NCI-H446 (cell line): ENCODE measurements at places on chromosomes 1 and 21.

DNA sequence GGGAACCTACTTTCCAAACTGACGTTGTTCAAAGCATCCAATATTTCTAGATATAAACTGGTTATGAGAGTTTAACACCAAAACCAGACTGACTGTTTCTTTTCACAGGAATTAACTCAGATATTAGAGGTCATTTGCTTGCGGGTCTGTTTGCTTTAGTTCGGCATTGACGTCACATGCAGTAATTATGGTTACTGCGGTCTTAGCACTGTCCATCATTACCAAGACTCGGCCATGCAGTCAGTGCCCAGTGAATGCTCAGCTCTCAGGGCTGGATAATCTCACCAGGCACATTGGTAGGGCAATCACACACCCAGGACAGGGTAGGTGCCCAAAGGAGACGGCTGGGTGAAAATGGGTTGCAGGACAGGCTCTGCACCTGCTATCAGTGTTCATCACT lies 9.9 kb upstream of the F3 start:
- DNase-seq, result no peak

GRCh38 chr1:112583366-112583765 lies 35.6 kb downstream of the ST7L start:
- DNase-seq, result no peak

- no peak for DNase-seq
Measured at GRCh38 chr1:201229095-201229494, 38.5 kb downstream of the IGFN1 start.

DNA sequence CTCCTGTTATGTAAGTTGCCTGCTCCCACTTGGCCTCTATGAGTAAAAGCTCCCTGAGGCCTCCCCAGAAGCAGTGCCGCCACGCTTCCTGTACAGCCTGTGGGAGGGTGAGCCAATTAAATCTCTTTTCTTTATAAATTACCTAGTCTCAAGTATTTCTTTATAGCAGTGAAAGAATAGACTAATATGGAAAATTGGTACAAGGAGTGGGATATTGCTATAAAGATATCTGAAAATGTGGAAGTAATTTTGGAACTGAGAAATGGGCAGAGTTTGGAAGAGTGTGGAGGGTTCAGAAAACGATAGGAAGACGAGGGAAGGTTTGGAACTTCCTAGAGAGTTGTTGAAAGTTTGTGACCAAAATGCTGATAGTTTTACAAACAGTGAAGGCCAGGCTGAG lies 572.3 kb downstream of the MATN1 start:
- DNase-seq, result no peak

- DNase-seq, result no peak
Measured at GRCh38 chr1:3795453-3796214, 664 bp downstream of the LRRC47 start.

DNA sequence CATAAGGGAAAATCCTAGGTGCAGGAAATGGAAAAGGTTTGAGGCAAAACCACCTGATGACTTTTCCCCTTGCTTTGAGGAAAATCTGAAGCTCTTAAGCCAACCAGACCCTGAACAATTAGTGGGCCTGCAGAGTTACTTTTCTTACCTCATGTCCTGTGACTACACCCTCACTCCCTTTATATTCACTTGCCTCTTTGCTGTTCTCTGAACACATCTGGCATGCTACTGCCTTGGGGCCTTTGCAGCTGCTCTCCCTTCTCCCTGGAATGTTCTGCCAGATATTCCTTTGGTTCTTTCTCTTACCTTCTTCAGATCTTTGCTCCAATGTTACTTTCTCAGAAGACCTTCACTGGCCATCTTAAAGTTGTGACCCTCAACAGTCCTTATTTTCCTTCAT lies 21.8 kb downstream of the RPTN start:
- no peak for DNase-seq

- no peak for DNase-seq
Measured at GRCh38 chr21:33032434-33033047, 6.8 kb downstream of the OLIG2 start.

DNA sequence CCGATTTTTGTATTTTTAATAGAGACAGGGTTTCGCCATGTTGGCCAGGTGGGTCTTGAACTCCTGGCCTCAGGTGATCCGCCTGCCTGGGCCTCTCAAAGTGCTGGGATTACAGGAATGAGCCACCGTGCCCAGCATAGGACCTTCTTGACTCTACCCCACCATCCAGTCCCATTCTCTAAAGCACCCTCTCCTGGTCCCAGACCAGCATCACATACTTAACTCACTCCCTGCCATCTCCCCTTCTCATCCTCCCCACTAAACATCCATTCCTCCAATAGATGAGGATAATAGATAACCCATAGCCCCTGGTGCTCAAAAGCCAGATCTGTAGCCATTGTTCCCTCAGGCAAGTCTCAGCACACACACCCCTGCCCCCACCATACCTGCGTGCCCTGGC lies 2.1 kb downstream of the ENTREP3 start:
- no peak for DNase-seq

GRCh38 chr21:35043549-35043948 lies 5.6 kb downstream of the RUNX1 start:
- no peak for DNase-seq

- DNase-seq, result no peak
Measured at GRCh38 chr1:157482174-157482573, 70.1 kb downstream of the FCRL5 start.

GRCh38 chr1:57820356-57821095 lies 396.7 kb upstream of the DAB1 start:
- no peak for DNase-seq

DNA sequence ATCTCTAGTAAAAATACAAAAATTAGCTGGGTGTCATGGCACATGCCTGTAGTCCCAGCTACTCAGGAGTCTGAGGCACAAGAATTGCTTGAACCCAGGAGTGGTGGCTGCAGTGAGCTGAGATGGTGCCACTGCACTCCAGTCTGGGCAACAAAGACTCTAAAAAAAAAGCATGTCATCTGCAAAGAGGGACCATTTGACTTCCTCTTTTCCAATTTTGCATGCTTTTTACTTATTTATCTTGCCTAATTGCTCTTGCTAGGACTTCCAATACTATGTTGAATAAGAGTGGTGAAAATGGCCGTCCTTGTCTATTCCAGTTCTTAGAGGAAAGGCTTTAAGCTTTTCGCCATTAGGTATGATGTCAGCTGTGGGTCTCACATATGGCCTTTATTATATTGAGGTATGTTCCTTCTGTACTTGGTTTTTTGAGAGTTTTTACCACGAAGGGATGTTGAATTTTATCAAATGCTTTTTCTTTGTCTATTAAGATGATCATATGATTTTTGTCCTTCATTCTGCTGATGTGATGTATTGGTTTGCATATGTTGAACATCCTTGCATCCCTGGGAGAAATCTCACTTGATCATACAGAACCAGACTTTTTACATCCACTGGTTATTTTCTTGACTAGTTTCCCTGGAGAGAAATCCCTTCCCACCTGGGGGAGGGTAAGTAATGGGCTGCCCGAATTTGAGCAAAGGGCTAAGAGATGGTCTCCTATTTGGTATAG lies 17.0 kb upstream of the RAP1GAP start:
- DNase-seq, result no peak

GRCh38 chr1:240909701-240910457 lies 297.9 kb upstream of the GREM2 start:
- no peak for DNase-seq

DNA sequence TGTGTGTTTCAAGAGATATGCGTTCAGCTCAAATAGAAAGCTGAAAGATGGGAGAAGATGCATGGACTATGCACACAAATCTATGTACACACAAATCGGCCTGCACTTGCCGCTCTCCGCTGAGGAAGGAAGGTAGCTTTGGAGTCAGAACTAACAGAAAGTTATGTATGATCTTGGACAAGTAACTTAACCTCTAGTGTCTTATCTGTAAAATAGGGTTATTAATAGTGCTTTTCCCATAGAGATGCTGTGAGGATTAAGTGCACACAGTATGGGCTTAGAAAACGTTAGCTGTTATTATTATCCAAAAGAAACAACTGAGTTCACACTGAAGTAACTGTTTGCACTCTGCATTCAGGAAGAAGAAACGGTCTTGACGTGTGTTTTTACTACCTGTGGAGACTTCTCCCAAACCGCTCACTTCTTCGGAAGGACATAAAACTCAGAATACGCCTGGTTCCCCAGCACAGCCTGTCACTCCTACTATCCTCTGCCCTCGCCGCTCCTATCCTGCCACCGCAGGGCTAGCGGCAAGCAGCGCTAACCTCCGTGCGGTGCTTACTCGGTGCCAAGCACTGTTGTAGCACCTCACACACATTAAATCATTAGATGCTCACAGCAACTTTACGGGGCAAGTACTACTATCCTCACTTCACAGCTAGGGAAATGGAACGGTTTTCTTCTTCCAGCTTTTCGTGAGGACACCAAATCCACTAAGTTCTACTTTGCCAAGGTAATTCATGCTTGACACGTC lies 1.3 kb downstream of the TGFBR3 start:
- no peak for DNase-seq

- DNase-seq, result no peak
Measured at GRCh38 chr1:182147136-182147820, 85.8 kb upstream of the ZNF648 start.

- DNase-seq, result no peak
Measured at GRCh38 chr21:38760017-38760761, 45.5 kb upstream of the ETS2 start.

DNA sequence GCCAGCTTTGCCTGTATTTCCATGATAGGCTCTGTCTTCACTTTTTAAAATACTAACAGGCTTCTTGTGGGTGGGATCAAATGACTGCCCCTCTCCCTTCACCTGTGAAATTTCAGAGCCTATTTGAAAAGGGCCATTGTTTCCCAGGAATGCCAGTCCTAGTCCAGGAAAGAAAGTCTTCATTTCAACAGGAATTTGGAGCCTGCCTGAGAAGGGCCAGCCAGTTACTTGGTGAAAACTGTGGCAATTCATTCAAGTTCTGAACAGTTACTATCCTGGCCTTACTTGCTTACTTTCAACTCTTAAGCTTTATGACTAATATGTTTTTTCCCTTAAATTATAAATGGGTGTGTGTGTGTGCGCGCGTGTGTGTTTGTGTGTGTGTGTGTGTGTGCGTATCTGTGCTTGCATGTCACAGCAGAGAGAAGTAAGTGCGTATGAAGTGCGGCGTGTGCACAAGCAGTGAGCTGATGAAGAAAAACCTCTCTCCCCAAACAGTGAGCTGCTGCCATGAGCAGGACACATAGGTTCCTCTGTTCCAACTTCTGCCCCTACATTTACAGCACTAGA lies 67.5 kb upstream of the RNPC3 start:
- no peak for DNase-seq

- DNase-seq, result no peak
Measured at GRCh38 chr1:41646186-41646585, 161.7 kb upstream of the EDN2 start.

GRCh38 chr1:204089044-204089751 lies 16.3 kb downstream of the SOX13 start:
- DNase-seq, result no peak

- DNase-seq, result no peak
Measured at GRCh38 chr1:1274931-1275431, 1.3 kb upstream of the UBE2J2 start.

DNA sequence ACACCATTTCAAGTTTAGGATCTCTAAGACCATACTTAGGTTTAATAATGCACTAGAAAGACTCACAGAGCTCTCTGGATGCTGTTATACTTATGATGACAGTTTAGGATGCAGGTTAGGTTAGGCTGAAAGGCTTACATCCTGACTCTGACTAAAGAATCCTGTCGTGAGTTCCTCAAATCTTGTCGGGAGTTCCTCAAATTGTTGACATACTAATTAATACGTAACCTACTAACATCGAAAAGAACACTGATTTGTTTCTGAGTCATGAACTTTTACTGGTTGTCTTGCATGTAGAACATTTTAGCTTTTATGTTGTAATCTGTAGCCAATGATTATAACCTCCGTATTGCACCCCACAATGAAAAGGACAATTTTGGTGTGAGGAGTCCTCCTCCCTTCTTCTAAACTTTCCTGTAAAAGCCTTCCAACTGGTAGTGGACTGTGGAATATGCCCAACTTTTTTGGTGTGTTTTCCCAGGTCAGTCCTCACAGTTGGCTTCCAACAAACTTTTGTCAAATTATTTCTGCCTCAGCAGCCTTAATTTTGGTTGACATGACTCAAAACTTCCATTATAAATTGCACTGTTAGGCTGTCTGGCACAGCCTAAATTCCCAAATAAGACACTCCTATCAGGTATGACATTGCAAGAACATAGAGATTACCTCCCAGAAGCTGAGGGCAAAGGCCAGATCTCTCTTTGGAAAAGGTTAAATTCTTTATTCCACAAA lies 107.9 kb upstream of the PALMD start:
- DNase-seq, result no peak

- DNase-seq, result no peak
Measured at GRCh38 chr1:69082312-69082711, 485.4 kb upstream of the LRRC7 start.

DNA sequence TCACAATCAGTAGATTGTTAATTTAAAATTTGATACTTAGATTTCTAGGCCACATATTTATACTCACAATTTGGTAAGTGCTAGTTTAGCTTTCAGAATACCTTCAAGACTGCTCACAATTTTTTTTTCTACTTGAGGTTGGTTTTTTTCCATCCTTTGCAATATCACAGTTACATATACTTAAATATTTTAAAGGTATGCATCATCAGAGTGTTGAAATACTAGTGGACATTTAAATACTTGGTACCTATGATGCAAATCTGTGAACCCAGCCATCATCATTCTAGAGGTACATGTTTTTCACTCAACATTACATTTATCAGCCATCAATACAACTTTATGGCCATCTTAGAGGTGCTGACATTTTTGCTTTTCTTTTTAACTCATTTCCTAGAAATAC lies 6.2 kb upstream of the LRRC40 start:
- DNase-seq, result no peak

- DNase-seq, result no peak
Measured at GRCh38 chr1:6859415-6860343, 74.4 kb downstream of the CAMTA1 start.

DNA sequence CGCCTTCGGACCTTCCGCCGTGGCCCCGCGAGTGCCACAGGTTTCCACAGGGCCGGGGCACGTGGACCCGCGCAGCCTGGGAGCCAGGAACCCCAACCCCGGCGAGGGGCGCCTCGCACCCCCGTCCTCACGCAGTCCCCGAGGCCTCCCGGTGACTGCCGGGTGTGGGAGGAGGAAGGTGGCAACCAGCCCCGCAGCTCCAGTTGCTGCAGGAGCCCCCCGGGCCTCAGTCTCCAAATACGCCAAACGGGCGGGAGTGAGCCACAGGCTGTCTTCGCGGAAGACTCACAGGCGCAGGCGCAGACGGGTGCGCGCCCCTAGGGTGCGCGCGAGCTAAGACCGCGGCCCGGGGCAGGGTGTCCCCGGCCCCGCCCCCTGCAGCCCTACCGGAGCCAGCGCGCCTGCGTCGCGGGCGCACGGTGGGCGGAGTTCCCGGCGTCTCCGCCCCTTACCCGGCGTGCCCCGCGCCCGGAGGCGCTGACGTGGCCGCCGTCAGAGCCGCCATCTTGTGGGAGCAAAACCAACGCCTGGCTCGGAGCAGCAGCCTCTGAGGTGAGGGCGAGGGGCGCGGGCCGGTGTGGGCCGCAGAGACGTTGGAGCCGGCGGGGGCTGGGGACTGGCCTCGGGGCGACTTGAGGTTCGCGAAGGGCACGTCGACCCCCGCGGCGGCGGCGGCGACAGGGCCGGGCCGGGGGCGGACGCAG lies at the start of gene ARF1:
Gene ARF1, plus strand, starts transcription at position 495 of the 704 bp plus-strand sequence. CDS start 14,407 bp downstream, outside the sequence.
- peak; percentile 78 for DNase-seq
